ENCODE measurements at places on chromosomes 6 and 20.

DNA sequence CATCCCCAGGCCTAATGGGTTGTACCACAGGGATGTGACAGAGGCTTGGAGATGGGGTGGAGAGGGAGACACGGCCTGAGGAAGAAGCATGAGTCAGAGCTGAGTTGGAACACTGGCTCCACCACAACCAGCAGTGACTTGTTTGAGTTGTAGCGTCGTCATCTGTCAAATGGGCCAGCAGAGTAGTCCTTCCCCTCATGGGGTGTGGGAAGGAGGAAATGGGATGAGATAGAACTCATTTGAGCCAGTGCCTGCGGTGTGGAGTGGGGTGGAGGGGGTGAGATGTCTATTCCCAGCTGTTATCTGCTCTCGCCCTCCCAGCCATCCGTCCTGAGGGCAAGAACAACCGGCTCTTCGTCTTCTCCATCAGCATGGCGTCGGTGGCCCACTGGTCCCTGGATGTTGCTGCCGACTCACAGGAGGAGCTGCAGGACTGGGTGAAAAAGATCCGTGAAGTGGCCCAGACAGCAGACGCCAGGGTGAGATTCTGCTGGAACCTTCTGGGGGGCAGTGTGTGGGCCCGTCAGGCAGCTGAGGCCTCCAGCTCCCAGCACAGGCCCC, 32.5 kb downstream of the PLCG1 start:
- DNase-seq, result peak; percentile 69

- no peak for DNase-seq
Measured at GRCh38 chr20:4472906-4473305, 248.8 kb upstream of the PRND start.

- DNase-seq, result no peak
Measured at GRCh38 chr6:11604836-11605506, 67.4 kb downstream of the TMEM170B start.

DNA sequence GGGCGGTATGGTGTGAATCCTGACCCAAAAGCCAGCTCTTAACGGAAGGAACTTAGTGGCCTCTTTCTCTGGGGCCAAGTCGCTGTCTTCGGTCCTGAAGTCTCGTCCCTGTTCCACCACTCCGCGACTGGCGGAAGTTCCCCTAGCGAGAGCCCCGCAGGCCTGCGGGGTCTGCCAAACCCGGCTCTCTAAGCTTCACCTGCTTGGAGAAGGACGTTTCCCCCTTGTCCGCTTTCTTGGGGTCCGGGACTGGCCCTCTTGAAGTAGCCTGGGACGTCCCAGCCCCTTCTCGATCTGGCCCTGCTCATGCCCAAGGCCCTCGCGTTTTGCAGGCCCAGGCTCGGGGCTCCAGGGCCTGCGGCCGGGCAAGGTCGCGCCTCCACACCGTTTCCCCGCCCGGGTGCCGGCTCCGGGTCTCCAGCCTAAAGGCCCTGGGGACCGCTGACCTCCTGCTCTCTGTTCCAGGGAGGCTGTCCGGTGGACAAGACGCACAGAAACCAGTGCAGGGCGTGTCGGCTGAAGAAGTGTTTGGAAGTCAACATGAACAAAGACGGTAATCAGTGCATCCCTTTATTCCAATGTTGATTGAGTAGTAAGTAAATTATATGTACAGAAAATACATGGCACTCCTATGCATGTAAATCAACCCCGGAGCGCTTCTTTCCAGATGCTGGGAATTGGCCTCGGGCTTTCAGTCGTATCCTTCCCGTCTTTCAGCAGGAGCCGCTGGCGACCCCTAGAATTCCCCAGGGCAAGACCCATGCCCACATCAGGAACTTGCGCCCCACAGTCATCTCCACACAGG, 8.8 kb downstream of the NR2E1 start:
- DNase-seq, result peak; percentile 33

DNA sequence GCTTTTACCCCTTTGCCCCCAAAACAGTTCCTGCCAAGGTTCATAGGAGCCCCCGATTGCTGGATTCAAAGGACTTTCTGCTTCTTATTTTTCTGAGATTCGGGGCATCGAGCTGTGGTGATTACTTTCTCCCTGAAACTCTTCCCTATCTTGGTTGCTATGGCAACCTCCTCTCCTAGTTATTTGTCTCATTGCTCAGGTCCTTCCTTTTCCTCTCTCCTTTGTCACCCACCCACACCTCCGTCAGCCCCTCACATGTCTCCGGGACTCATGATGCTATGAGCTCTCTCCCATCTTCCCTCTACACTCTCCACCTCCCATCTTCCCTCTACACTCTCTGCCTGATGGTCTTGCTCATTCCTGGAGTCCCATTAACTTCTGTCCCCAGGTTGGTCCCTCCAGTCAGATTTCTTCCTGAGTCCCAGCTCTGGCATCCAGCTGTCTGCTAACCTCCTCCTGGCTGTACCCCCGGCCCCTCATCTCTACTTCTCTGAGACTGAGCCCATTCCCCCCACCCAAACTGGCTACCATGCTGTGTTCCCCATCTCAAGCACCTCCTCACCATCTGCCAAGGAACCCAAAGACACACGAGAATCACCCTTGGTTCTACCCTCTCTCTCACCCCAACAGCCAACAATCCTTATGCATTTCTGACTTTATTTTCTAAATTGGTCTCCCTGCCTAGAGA, 30.2 kb upstream of the NNAT start:
- DNase-seq, result no peak

DNA sequence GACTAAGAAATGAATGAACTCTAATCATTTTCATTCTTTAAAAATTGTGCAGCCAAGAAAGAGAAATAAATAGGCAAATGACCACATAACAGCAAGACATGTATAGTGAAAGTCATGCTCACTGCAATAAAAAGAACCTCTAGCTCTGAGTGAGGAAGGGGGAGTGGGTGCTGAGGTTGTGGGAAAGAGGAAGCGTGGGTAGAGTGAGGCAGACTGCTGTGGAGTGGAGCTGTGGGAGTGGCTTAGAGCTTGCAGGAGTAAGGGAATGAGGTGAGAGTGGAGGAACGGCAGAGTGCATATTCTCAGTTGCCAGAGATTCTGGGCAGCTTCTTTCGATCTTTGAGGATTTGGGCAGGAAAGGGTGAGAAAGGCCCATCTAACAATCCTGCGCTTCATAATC, 10.4 kb downstream of the DEFB129 start:
- DNase-seq, result peak; percentile 1

Data from iris pigment epithelial cell (primary cell).